ENCODE measurements at places on chromosomes 11 and 22.

DNA sequence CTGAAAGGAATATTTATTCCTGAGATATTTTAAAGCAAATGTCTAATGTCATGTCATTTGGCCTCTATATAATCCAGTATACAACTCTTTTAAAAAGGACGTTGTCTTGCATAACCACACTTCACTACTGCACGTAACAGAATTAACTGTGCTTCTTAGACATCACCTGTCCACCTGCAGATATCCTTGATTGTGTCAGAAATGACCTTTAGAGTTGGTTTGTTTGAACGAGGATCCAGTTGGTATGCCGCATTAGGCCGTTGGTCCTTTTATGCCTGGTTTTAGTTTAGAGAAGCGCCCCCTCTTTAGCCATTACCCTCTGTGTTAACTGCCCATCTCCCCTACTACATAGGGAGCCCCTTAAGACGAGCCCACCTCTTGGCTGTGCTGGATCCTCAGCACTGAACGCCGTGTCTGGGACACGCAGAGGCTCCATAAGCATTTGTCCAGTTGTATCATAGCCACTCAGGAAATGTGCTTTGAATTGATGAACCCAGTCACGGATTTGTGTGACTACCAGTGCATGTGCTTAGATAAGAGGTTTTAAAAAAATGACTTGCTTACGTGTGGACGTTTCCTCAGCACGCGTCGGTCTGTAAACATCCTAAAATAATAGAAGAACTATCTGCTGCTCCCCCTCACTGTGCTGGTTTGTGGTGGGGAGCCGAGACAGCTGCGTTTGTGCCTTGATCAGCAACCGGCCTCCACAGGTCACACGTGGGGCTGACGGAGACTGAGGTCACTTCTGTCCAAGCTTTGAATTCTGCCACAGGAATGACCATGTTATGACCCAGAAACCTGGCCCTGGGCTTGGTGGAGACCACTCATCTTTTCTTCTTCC is 4.0 kb downstream of the MICAL2 start:
- no peak for DNase-seq

- no peak for DNase-seq
These were observed 203.7 kb upstream of the MTMR2 start for GRCh38 chr11:96127596-96127959.

DNA sequence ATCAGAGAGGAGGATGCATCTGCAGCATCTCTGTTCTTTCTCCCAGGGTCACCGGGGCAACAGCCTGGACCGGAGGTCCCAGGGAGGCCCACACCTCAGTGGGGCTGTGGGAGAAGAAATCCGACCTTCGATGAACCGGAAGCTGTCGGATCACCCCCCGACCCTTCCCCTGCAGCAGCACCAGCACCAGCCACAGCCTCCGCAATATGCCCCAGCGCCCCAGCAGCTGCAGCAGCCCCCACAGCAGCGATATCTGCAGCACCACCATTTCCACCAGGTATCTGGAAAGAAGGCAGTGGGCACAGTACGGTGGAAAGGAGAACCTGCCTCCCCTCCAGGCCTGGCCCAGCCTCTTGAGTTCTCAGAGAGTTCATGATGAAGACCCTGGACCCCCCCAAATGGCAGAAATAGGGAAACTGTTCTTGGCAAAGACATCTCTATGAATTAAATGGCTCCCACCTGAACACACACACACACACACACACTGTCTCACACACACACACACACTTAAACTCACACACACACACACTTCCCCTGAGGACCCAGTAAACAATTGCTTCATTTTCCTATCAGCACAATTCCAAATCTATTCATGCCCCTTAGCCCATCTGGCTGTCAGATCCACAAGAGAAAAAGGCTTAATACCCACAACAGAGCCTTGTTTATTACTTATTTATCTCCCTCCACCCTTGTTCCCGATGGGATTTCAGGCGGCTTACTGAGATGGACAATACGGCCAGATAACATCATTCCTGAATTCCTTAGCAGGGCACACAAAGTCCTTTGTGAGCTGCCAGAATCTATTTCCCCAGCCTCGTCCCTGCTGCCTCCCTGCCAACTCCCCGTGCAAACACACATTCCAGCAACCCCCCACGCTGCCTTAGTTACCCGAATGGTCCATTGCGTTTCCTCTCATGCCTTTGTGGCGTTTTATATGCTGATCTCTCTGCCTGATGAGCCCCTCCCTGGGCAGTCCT is 8.1 kb downstream of the TMA7B start:
- DNase-seq: no peak

DNA sequence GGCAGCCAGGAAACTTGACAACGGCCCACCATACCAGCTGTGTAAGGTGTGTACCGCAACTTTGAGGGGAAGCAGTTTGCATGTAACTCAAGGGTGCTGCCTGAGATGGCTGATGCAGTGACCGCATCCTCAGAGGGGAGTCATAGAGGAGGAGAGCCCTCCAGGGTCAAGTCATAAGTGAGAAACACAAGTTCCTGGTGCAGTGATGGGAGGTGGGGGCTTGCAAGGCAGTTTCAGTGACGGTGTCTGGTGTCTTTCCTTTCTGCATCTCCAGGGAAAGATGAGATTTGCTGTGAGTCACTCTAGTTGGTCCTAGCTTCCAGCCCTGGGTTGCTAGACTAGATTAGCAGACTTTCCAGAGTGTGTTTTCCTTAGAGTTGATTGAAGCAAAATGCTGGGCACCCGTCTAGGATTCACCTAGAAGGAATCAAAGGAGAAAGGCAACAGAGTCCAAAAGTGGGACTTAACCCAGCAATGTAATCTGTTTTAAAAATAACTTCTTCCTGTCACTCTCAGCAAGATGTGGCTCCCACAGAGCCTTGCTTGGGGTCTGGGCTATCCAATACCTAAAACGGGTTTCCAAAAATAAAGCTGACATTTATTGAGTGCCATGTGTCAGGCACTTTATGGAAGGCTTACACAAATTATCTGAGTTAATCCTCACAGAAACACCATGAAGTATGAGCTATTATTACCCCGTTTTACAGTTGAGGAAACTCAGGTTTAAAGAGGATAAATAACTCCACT is 265.4 kb upstream of the PLET1 start:
- DNase-seq: no peak

DNA sequence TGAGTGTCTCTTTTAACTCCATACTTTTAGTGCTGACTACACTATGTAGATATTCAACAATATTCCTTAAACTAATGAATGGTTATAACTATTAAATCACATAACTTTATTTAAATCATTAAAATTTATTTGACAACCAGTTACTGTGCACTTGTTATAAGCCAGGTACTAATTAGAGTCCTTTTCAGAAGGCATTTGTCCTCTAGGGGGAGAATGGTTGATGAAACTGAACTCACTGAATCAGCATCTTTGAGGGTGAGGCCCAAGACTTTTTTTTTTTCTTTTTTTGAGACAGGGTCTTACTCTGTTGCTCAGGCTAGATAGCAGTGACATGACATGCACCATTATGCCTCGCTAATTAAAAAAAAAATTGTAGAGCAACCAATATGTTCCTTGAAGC is 515.6 kb upstream of the CCDC90B start:
- no peak for DNase-seq

- peak; percentile 52 for DNase-seq
These were observed 767 bp downstream of the SLC43A1 start for GRCh38 chr11:57514538-57515331.

DNA sequence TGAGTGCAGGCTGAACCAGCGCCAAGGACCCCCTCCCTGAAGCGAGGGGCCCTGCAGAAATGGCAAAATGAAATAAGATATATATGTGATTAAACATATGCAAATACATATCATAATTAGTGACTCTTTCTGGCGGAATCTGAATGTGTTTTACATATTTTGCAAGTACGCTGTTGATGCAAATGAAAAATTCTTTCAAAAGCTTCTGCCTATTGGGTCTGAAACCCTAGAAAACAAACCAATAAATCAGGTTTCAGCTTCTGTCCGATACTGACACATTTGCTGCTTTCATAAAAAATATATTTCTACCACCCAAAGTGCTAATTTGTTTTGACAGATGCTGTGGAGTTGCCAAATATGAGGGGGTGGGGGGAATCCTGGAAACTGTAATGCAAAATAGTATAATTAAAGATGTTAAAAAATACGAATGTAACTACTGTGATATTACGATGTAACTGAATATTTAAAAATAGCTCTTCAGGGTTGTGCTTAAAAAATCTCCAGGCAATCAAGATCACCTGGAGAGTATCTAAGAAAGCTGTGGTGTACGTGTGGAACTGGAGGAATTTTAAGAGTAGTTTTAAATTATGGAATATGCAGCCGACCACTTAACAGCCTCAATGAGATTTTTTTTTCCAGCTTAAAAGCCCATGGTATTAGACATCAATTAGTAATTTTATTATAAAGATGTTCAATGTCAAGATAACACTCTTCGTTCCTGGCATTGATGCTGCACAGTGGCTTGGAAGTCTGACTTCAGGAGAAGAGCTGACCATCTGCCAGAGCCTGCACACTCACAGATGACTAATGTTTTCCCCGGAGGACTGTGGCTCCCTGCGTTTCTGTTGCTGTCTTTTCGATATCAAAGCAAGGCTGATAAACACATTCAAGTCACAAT is 122.2 kb upstream of the RCN1 start:
- DNase-seq: no peak

- DNase-seq: no peak
These were observed 4.5 kb upstream of the KCTD17 start for GRCh38 chr22:37047006-37047405.

GRCh38 chr11:70018816-70019215 is 59.3 kb upstream of the ANO1 start:
- DNase-seq: no peak
